Panc1 (cell line): ENCODE measurements at places on chromosomes 13 and 19.

- DNase-seq: no peak
Observed at GRCh38 chr13:94138831-94139230, 340.7 kb downstream of the DCT start.

DNA sequence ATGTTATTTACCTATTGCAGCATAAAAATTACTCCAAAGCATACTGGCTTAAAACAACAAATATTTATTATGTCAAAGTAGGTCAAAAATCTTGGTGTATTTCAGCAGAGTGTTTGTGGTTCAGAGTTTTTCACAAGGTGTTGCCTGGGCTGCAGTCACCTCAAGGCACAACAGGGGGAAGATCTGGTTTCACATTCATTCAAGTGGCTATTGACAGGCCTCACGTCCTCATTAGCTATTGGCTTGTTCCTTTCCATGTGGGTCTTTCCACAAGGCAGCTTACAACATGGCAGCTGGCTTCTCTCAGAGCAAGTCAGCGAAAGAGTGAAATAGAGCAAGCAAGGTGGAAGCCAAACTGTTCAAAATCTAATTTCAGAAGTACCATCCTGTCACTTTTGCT, 602.9 kb downstream of the OLFM4 start:
- DNase-seq: no peak

- no peak for DNase-seq
Observed at GRCh38 chr13:91593456-91593855, 195.0 kb downstream of the GPC5 start.

DNA sequence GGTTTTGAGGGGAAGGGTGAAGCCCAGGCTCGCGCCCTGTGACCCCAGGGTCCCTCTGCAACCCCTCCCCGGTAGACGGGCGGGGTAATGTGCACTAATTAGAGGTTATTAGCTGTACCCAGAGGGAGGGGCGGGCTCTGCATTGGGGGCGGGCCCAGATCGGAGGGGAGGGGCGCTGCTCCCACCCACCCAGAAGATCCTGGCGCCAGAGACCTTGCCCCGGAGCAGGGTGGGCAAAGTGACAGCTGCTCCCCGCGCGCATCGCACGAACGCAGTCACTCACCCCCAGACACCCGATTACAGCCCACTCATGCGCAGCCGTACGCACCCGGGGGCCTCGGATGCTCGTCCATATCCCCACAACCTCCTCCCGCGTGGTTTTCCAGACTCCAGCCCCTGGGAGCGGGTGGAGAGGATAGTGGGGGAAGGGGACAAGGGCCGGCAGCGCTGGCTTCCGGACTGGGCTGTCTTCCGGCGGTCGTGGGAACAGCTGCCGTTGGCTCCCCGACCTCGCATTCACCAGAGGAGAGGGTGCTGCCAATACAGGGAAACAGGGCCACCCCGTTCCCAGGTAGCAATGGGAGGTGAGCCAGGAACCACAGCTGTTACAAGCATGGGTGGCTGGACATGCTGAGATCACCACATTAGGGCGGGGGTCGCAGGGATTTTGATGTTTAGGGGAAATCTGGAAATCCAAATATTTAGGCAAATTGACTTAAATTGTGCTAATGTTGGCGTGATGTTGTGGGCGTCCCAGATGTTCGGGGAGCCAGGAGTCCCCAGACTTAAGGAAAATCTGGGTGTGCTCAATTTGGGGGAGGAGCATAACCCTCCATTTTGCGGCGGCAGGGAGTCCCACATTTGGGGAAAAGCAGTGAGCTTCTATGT, 2.9 kb upstream of the HOOK2 start:
- no peak for DNase-seq

DNA sequence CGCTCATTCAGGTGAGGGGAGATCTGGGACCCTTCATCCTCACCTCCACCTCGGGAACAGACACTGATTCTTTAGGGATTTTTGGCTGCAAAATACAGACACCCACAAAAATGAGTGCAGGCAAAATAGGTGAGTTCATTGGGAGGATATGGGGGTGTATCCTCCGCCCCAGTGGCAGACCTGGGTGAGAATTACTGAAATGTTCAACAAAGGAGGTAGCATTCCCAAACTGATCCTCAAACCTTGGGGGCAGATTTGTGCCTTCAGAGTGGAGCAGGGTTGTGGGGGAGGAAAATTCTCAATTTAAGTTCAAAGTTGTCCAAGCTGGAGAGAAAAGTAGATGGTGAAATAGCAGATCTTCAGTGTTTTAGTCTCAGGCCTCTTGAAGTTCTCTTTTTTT, 31.3 kb upstream of the SIN3B start:
- DNase-seq: no peak

GRCh38 chr19:35609851-35610353, 2.6 kb upstream of the HAUS5 start:
- no peak for DNase-seq

DNA sequence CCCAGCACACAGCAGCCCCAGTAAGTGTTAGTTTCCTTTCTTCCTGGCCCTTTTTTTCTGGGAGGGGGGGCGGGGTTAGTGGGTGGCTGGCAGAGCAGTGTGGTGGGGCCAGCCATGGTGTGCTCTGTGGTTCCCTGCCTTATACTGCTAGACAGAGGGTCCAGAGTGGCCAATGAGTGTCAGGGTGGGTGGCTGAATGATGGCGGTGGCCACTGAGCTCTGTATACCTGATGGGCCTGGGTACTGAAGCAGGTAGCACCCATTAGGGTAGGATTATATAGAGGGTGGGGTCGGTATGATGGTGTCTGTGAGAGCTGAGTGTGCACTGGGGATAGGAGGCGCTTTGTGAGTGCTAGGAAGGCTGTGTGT, 13.8 kb downstream of the CIC start:
- DNase-seq: no peak

GRCh38 chr13:31485651-31486051, 253.7 kb upstream of the RXFP2 start:
- no peak for DNase-seq

- no peak for DNase-seq
Observed at GRCh38 chr13:60260440-60260839, 96.7 kb upstream of the DIAPH3 start.

DNA sequence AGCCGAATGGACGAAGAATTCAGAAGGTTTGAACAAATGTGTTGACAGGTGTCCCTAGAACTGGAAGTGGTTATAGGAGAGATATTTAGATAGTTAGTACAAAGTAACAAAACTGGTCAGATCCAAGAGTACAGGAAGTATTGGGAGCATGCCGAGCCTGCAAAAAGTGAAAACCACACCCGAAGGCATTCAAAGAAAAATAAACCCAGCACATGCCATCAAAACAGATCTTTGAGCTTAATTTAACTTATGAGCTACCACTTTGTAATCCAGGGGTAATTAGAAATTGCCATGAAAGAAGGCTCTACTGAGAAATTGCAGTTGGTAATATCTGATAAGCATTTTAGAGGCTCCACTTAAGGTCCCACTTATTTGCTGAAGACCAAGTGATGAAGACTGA, 214.2 kb downstream of the DNAJC15 start:
- no peak for DNase-seq

DNA sequence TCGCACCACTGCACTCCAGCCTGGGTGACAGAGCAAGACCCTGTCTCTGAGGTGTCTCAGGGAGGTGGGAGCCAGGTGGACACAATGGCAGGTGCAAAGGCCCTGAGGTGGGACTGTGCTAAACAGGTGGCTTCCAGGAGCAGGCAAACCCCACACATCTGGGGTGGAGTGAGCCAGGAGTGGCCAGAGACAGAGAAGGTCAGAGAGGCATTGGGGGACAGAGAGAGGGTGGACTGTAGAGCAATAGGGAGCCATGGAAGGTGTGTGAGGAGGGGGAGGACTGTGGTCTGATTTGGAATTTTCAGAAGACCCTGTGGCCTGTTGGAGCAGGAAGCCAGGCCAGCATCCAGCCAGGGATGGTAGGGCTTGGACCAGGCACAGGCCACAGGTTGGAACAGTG, 4.7 kb downstream of the MEF2B start:
- no peak for DNase-seq

- no peak for DNase-seq
Observed at GRCh38 chr13:100594731-100595130, 6.1 kb upstream of the GGACT start.

GRCh38 chr19:45078390-45079062, 534 bp upstream of the GEMIN7 start:
- no peak for DNase-seq

- no peak for DNase-seq
Observed at GRCh38 chr13:48533961-48534600, 1.2 kb upstream of the RCBTB2 start.

DNA sequence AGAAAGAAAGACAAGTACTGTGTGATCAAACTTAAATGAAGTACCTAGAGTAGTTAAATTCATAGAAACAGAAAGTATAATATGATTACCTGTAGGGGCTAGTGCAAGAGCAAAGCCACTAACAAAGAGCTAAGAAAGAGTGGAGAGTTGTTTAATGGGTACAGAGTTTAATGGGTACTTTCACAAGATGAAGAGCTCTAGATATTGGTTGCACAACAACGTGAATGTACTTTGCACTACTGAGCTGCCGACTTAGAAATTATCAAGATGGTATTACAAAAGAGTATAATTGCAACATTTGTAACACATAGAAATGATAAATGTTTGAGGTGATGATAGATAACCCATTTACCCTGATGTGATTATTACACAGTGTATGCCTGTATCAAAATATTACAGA, 140.3 kb upstream of the GPC6 start:
- no peak for DNase-seq

GRCh38 chr13:39729156-39729555, 73.7 kb downstream of the COG6 start:
- no peak for DNase-seq

GRCh38 chr13:69495096-69495495, 612.5 kb upstream of the ATXN8OS start:
- DNase-seq: no peak

GRCh38 chr13:73544175-73544574, 485.4 kb downstream of the KLF5 start:
- DNase-seq: no peak

GRCh38 chr19:38070573-38070972, 153.4 kb downstream of the DPF1 start:
- no peak for DNase-seq

GRCh38 chr19:4115050-4115817, 8.7 kb downstream of the MAP2K2 start:
- DNase-seq: no peak

GRCh38 chr13:50708461-50708860, 135.0 kb downstream of the DLEU7 start:
- DNase-seq: no peak

- no peak for DNase-seq
Observed at GRCh38 chr13:97434397-97435201, 630 bp downstream of the RAP2A start.
